CD4-positive, alpha-beta T cell treated with Interleukin-17A for 4 hours (primary cell): ENCODE measurements at places on chromosomes 2 and 18.
A peak's percentile ranks its signal among the peaks of the same experiment; 100 is the strongest.

GRCh38 chr18:79581406-79581805 is 98.2 kb upstream of the CTDP1 start:
- DNase-seq, result no peak

GRCh38 chr2:106828119-106828518 is 57.8 kb downstream of the ST6GAL2 start:
- DNase-seq, result no peak

GRCh38 chr2:145350011-145350410 is 830.1 kb upstream of the ZEB2 start:
- no peak for DNase-seq

DNA sequence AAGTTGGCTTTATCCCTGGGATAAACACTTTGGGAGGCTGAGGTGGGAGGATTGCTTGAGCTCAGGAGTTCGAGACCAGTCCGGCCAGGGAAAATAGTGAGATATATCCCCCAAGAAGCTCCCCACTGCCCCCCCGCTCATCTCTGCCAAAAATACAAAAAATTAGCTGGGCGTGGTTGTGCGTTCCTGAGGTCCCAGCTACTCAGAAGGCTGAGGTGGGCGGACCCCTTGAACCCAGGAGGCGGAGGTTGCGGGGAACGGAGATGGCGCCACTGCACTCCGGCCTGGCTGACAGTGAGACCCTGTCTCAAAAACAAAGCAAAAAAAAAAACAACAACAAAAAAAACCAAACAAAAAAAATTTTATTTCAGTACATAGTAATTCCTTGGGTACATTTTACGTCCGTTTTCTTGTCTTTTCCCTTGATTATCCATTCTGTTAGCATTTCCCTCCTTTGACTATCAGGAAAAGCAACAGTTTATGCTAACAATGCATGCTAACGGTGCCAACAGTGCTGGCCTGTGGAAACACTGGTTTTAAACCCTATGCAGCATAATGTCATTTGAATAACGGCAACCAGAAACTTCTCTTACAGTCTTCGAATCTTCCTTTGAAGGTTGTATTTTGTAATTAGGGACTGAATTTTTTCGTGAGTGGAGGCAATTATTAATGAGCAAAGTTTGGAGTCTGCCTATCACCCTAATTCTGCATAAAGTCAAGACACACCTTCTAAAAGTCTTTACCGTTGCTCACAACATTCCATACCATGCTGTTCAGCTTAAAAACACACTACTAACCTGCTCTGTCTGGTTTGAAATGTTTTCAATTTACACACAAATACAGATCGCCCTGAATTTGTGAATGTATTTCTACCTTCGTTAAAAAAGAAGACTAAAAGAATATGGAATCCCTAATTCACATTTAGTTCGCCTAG is 721 bp upstream of the MIB1 start:
- no peak for DNase-seq

DNA sequence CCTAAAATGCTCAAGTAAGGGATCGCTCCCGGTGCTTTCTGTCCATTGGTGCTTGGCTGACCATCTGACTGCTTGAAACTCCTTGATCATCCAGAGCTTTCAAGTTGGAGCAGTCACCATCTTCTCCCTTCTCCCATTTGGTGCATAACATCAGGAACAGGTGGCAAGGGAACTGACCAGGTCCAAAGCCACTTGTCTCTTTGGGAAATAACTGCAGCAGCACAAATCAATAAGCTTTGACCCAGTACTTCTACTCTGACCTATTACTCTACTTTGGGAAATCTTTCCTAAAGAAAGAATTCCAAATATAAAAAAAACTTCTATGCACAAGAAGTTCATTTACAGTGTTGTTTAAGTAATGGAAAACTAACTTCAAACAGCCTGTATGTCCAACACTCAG is 10.6 kb upstream of the MAT2A start:
- DNase-seq, result no peak

GRCh38 chr2:219441451-219442255 is 7.0 kb downstream of the SPEG start:
- peak; percentile 90 for DNase-seq
